ENCODE measurements at places on chromosomes 2 and 18.

GRCh38 chr2:226794196-226794661 lies 5.4 kb downstream of the IRS1 start:
- no peak for DNase-seq

DNA sequence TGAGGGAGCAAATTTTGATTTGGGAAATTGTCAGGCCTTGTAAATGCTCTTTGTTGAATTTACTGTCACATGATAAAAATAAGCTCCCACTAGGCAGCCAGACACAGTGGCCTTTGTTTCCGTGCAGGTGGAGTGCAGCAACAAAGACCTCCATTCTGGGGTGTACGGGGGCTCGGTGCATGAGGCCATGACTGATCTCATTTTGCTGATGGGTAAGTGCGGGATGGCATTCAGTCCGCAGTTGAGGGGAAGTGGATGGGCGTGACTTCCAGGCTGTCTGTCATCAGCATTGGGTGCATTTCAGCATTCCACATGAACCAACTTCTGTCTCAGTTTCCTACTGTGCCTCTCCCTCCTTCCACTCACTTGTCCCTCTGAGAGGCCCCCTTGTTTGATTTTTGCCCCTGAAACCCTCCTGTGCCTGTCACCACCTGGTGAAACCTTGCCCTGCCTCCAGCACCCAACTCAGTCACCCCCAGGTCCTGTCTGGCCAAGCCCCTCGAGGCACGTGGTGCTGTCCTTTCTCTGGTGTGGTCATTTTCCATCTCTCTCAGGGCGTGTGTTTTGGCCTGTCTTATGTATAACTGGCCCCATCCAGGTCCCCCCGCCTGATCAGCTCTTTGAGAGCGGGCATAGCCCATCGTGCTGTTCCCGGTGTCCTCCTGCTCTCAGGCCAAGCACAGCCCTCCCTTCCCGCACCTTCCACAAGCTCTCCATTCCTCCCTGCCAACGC lies 16.3 kb downstream of the CNDP2 start:
- DNase-seq, result no peak

DNA sequence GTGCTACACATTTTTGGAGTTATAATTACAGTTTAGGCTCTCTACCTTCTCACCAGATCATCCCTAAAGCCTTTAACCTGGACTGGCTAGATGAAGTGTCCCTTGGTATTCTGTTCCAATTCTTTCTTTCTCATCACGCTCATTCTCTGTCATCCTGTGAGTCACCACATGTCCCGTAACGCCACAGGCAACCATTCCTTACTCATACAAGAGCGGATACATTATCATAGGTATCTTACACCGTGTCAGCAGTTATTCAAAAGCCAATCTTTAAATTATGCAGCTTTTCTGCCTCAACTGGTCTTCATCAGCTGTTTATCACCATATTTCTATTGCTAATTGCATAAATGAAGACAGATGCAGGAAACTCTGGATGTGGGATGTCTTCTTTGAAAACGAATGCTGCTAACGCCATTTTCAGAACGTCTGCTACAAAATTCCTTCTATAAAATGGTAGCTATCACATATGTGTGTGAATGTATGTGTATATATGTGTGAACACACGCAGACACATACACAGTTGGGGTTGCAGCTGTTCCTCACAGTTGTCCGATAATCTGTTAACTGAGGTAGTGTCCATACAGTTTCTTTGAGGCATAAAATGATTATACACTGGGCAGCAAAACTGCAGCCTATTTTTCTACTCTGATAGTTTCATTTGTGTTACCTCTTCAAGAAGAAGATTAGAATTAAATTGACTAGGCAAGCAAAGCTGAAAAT lies 47.9 kb downstream of the EML6 start:
- no peak for DNase-seq

- DNase-seq, result no peak
These were observed 3.6 kb upstream of the KCNJ13 start for GRCh38 chr2:232779934-232780333.
